ENCODE measurements at places on chromosomes 2 and 18. TPM values are rescaled to one million over a fixed set of nuclear protein-coding genes. Genes with fewer than 3 reads are reported as not detected.
A peak's percentile ranks its signal among the peaks of the same experiment; 100 is the strongest.

DNA sequence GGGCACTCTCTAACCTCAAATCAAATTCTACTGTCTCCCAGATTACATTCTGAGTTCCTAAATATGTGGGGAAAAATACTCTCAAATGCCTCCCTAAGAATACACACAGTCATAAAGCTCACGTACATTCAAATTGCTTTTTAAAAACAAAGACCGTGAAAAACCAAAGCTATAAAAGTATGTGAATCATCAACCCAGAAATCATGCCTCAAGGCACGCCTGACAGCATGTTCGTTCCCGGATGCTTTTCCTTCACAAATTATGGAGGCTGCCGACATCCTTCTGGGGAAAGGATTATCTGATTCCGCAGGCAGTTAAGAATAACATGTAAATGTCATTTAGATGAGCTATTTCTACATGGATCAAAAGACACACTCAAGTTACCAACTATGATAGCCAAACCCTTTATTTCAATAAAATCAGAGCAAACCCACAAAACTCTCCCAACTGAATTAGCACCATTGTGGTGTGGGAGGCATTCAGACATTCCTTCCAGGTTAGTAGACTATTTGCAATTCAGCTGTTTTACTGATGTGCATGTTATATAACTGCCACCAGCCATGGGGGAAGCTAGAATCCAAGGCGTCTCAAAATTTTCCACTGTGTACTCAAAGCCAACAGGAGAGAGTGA lies 398.2 kb upstream of the TRIB2 start:
- no peaks in the 10 kb centered on the region for H3K36me3 ChIP-seq
- H3K4me3 ChIP-seq: no peak overlapping the region
- no peak for DNase-seq

- H3K27me3 ChIP-seq: no peaks in the 10 kb centered on the region
- H3K36me3 ChIP-seq: no peaks in the 10 kb centered on the region
- no peaks in the 10 kb centered on the region for H3K4me1 ChIP-seq
- no peak overlapping the region for H3K4me3 ChIP-seq
These were observed 292.1 kb upstream of the KLHL29 start for GRCh38 chr2:23092831-23093230.

Gene LYG2
- total RNA-seq: not detected

GRCh38 chr2:28750316-28751251 lies 1.0 kb upstream of the PPP1CB start:
- peaks cover 43% of the 10 kb centered on the region for H3K4me1 ChIP-seq
- H3K27ac ChIP-seq: peak overlapping the region; percentile 100
- no peaks in the 10 kb centered on the region for H3K36me3 ChIP-seq
- no peaks in the 10 kb centered on the region for H3K27me3 ChIP-seq

DNA sequence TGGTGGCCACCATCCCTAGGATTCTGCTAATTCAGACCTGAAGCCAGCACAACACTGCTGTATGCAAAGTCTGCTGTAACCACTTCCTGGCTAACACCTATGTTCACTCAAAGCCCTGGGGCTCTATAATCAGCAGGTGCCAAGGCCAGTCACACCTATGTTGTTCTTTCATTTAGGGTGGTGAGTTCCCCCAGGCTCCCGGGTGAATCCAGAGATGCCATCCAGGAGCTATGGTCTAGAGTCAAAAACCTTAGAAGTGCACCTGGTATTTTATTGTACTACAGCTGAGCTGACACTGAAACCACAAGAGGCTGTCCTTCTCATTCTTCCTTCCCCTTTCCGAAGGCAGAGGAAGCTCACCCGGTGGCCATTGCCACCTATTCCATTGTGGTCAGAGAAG lies 46.2 kb upstream of the CCDC141 start:
- H3K27ac ChIP-seq: no peak overlapping the region
- no peak overlapping the region for H3K4me3 ChIP-seq
- no peaks in the 10 kb centered on the region for H3K27me3 ChIP-seq
- no peak for DNase-seq

DNA sequence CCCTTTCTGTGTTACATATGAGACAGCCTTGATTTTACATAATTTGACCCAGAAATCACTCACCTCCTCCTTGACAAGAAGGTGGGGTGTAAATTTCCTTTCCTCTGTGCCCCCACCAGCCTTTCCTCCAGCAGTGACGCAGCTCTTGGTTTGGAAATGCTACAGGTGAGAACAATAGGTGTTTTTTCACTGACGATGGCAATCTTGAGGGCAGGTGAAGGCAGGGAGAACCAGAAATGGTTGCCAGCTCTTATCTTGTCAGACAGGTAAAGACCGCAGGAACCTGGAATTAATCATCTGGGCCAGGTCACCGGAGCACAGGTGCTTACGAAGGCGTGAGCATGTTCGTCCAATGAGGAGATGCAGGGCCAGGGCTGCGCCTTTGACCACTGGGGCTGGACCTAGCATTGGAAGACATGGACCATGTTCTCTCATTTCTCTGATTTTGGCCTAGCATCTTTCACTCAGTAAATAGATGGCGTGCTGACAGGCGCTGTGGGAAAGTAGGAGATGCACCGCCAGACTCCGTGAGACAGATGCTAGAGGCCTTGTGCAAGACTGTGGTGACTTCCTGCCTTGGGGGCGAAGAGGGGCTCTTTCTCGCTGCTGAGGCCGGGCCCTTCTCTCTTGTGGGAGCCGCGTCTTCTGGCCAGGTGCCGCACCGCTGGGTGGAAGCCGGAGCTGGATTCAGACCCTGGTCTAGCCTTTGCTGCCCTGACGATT lies 4.0 kb downstream of the CIDEA start:
- no peak for DNase-seq
- peaks cover 14% of the 10 kb centered on the region for H3K4me1 ChIP-seq

GRCh38 chr2:68411397-68412126 lies 46.5 kb downstream of the PLEK start:
- no peak overlapping the region for H3K4me3 ChIP-seq
- no peaks in the 10 kb centered on the region for H3K27me3 ChIP-seq
- peak overlapping the region; percentile 6 for H3K27ac ChIP-seq
- H3K36me3 ChIP-seq: no peaks in the 10 kb centered on the region
- H3K4me1 ChIP-seq: no peaks in the 10 kb centered on the region
- DNase-seq: no peak

DNA sequence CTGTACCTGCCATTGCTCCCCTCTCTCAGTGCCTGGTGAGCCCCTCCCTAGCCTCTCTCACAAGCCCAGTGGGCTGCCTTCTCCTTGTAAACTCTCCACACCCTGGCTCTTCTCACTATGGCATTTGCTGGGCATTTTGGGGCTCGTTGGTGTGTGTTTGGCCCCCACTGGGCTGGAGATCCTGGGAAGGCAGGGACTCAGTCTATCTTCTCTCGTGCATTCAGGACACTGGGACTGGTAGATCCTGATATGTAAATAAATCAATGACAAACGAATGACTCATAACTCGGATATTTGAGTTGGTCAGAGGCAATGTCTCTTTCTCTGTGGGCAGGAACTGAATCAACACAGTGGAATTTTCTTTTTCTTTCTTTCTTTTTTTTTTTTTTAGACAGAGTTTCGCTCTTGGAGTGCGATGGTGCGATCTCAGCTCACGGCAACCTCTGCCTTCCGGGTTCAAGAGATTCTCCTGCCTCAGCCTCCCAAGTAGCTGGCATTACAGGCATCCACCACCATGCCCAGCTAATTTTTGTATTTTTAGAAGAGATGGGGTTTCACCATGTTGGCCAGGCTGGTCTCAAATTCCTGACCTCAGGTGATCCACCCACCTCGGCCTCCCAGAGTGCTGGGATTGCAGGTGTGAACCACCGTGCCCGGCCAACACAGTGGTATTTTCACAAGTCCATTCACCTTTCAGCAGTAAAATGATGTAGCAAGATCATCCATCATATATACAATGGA lies 144.6 kb upstream of the SPRED2 start:
- no peaks in the 10 kb centered on the region for H3K27me3 ChIP-seq
- DNase-seq: no peak
- H3K4me1 ChIP-seq: peaks cover 10% of the 10 kb centered on the region
- H3K27ac ChIP-seq: no peak overlapping the region
- no peak overlapping the region for H3K4me3 ChIP-seq

GRCh38 chr2:25912851-25913695 lies 34.8 kb upstream of the ASXL2 start:
- no peak overlapping the region for H3K27ac ChIP-seq
- H3K4me1 ChIP-seq: no peaks in the 10 kb centered on the region
- H3K4me3 ChIP-seq: no peak overlapping the region
- DNase-seq: no peak

DNA sequence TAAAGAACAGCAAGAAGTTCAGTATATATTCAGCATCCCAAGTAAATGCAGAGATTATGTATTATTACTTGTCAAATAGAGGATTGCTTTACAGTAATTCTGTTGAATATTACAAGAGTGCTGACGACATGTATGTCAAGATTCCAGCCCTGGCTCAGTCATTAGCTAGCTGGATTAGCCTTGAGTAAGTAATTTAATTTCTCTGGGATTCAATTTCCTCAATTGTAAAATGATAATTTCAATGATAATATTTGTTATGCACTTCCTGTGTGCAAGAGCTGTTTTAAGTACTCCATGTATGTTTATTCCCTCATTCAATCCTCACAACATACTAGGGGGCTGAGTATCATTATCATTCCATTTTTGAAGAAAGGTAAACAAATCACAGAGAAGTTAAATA lies 44.0 kb downstream of the TCF4 start:
- DNase-seq: peak; percentile 13
- H3K4me3 ChIP-seq: no peak overlapping the region
- no peak overlapping the region for H3K27ac ChIP-seq
- H3K36me3 ChIP-seq: no peaks in the 10 kb centered on the region
- H3K27me3 ChIP-seq: no peaks in the 10 kb centered on the region

DNA sequence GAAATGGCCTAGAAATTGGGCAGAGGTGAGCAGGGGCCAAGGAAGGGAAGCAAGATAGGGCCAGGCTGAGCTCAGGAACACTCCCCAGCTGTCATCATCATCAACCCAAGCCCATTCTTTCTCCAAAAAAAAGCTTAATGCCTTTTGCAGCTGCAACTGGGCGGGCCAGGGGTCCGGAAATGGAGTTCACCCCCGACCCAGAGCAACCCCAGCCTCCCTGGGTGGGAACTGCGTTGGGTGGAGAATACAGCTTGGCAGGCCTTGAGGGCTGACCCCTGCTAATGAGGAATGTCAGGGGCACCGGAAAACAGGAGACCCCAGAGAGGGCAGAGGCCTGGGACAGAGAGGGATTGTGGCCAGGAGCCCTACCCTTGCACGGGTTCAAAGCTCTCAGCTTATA lies 64.8 kb downstream of the TNS1 start:
- H3K27ac ChIP-seq: peak overlapping the region; percentile 78
- no peak for DNase-seq
- peaks cover 73% of the 10 kb centered on the region for H3K4me1 ChIP-seq
- H3K27me3 ChIP-seq: no peaks in the 10 kb centered on the region

Gene MAP3K19
- total RNA-seq: 2.1 TPM

GRCh38 chr2:134408791-134409190 lies 154.9 kb downstream of the MGAT5 start:
- peaks cover 46% of the 10 kb centered on the region for H3K4me1 ChIP-seq
- no peak overlapping the region for H3K4me3 ChIP-seq
- DNase-seq: no peak
- peak overlapping the region; percentile 30 for H3K27ac ChIP-seq
- no peaks in the 10 kb centered on the region for H3K27me3 ChIP-seq

GRCh38 chr2:30239308-30239985 lies 8.1 kb downstream of the LBH start:
- H3K27ac ChIP-seq: peak overlapping the region; percentile 35
- H3K4me3 ChIP-seq: no peak overlapping the region
- no peaks in the 10 kb centered on the region for H3K27me3 ChIP-seq
- peaks cover 56% of the 10 kb centered on the region for H3K4me1 ChIP-seq

- peaks cover 12% of the 10 kb centered on the region for H3K4me1 ChIP-seq
- no peak overlapping the region for H3K27ac ChIP-seq
- no peaks in the 10 kb centered on the region for H3K27me3 ChIP-seq
- H3K4me3 ChIP-seq: no peak overlapping the region
- no peak for DNase-seq
These were observed 168.2 kb downstream of the NEDD4L start for GRCh38 chr18:58212274-58212673.

Gene LIMS4
- total RNA-seq: 2.0 TPM

Gene FSIP2
- 0.73 TPM for total RNA-seq

- no peak overlapping the region for H3K4me3 ChIP-seq
- no peak for DNase-seq
- H3K36me3 ChIP-seq: no peaks in the 10 kb centered on the region
- no peaks in the 10 kb centered on the region for H3K27me3 ChIP-seq
- H3K27ac ChIP-seq: no peak overlapping the region
These were observed 9.5 kb upstream of the RNF103 start for GRCh38 chr2:86633155-86633651.

DNA sequence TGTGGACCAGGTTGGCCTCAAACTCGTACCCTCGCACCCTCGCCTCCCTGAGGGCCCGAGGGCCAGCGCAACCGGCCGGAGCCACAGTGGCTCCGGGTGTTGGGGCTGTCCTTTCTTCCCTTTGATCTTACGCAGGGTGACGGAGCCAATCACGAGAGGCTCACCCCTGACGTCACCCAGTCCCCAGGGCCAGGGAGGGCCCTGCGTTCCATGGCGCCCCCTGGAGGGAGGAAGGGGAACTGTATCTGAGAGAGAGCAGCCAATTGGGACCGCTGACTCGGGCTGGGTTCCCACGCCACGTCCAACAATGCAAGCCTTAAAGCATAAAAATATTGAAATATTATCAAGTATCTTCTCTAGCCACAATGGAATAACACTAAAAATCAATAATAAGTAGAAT lies 432.8 kb upstream of the LRRTM4 start:
- no peaks in the 10 kb centered on the region for H3K36me3 ChIP-seq
- H3K4me1 ChIP-seq: no peaks in the 10 kb centered on the region
- no peak for DNase-seq
- no peak overlapping the region for H3K4me3 ChIP-seq

Gene CHRND
- not detected for total RNA-seq

Gene SERPINB3
- not detected for total RNA-seq

- H3K27ac ChIP-seq: no peak overlapping the region
- H3K4me1 ChIP-seq: no peaks in the 10 kb centered on the region
- no peaks in the 10 kb centered on the region for H3K27me3 ChIP-seq
- H3K4me3 ChIP-seq: no peak overlapping the region
These were observed 10.7 kb upstream of the DYNC2LI1 start for GRCh38 chr2:43763091-43763490.

DNA sequence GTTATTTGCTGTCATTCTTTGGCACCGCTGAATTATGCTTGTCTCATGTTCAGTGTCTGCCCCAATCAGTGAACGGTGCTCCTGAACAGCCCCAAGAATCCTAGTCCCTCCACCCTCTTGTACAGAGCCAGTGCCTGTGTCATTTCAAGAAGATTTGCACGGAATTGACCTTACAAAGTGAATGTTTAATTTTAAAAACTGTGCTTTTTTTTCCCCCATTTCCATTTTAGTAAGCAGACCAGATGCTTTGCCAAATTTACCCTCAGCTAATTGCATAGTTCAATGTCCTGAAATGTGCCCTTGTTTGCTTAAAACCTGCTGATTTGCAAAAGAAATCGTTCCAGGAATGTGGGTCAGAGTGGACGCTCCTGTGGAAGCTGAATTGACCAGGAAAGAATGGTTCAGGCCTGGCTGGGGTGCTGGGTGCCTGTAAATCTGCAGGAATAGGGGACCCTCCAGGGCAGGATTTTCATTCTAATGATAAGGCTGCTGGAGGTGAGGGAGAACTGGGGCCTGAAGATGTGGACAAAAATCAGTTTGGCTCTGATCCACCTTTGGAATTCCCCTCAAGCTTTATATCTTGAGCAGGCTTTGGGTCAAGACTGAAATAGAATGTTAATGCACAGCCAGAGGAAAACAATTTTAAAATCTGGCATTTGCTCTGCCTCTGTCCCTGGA lies 20.1 kb downstream of the TMEM17 start:
- H3K4me3 ChIP-seq: no peak overlapping the region
- H3K36me3 ChIP-seq: no peaks in the 10 kb centered on the region
- DNase-seq: no peak
- no peaks in the 10 kb centered on the region for H3K27me3 ChIP-seq

Gene CHN1
- 27.4 TPM for total RNA-seq

GRCh38 chr2:215535741-215536140 lies 99.9 kb upstream of the FN1 start:
- H3K4me1 ChIP-seq: peaks cover 3% of the 10 kb centered on the region
- DNase-seq: no peak
- H3K4me3 ChIP-seq: no peak overlapping the region
